ENCODE measurements at places on chromosomes 1 and 21.

GRCh38 chr1:7408771-7409150, 362.3 kb upstream of the VAMP3 start:
- no peak for DNase-seq

DNA sequence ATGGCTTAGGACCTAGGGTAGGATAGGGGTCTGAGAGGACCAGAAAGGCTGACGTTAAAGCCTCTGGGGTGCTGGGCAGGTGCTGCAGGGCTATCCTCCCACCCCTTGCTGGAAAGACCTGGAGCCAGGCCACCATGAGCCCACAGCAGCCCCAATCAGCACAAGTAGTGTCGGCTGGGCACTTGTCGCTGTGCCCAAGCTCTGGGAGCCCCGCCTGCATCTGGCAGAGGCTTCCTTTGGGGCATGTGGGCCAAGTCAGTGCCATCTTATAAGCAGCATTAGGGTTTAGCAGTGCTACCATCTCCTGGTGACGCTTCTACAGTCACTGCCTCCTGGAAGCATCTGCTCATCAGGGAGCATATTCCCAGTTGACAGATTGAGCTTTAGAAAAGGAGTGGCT, 31.3 kb downstream of the MAN1C1 start:
- no peak for DNase-seq

- no peak for DNase-seq
These were observed 43.4 kb upstream of the ZBTB40 start for GRCh38 chr1:22408230-22408629.

- DNase-seq: no peak
These were observed 138.9 kb downstream of the ACTL8 start for GRCh38 chr1:17893891-17894631.

- DNase-seq: no peak
These were observed 76.6 kb downstream of the RNF220 start for GRCh38 chr1:44481701-44482100.

DNA sequence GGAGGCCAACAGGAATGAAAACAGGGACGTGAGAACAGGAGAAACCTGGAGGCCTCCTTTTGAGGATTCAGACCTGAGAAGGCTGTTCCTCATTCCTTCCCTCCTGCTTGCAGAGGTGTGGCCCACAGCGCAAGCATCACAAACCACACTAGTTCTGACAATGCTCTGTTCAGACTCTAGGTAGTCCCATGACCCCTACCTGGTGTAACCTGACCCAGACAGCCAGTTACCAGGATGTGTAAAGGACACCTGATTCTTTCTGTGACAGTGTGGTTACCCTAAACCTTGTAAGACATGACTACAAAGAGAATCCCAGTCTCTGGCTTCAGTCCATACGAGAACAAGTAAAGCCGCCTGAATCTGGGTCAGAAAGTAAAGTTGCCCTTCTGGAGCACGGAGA, 3.2 kb downstream of the MECR start:
- no peak for DNase-seq

- DNase-seq: no peak
These were observed 21.5 kb downstream of the ABCB10 start for GRCh38 chr1:229536982-229537381.

DNA sequence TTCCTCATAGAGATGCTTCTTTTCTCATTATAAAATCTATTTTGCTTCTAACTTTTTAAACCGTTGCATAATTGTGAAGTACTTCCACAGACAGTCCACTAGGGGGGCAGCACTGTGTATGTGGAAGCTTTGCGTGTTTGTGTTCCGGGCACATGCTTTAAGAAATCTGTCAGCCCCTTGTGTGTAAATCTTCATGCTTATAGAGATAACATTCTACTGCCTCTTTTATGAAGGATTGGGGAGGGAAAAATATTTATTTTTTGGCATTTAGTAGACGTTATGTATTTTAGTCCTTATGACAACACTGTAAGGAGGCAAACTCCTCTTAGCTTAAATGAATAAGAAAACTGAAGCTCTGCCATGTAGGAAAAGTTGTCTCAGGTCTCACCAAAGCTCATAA, 157.3 kb upstream of the PTGFR start:
- no peak for DNase-seq
